Endothelial cell of umbilical vein (primary cell): ENCODE measurements at places on chromosomes 16 and 17. TPM values are rescaled to one million over a fixed set of nuclear protein-coding genes. Genes with fewer than 3 reads are reported as not detected.

Gene UTS2R
- not detected in 2 replicates for polyA plus RNA-seq

Gene HBQ1
- 0.75 and 2.5 TPM in 2 replicates for polyA plus RNA-seq

Gene TBC1D3H
- polyA plus RNA-seq = not detected in 2 replicates

Gene CD300C
- polyA plus RNA-seq = not detected in 2 replicates

Gene MEIOB
- polyA plus RNA-seq = 0.04 TPM in 1 of 2 replicates, not detected in the other

Gene TRPV3
- 0.01 TPM in 1 of 2 replicates, not detected in the other for polyA plus RNA-seq

Gene KRTAP4-9
- not detected in 2 replicates for polyA plus RNA-seq

Gene C16orf46
- 0.26 and 0.33 TPM in 2 replicates for polyA plus RNA-seq

Gene CCL14
- 25.8 and 29.8 TPM in 2 replicates for polyA plus RNA-seq

Gene STH
- polyA plus RNA-seq = not detected in 2 replicates

Gene TOP2A
- 25.5 and 31.3 TPM in 2 replicates for polyA plus RNA-seq

Gene LAT
- polyA plus RNA-seq = 5.9 and 10.1 TPM in 2 replicates
